ENCODE measurements at places on chromosomes 1 and 21. TPM values are rescaled to one million over a fixed set of nuclear protein-coding genes. Genes with fewer than 3 reads are reported as not detected.

DNA sequence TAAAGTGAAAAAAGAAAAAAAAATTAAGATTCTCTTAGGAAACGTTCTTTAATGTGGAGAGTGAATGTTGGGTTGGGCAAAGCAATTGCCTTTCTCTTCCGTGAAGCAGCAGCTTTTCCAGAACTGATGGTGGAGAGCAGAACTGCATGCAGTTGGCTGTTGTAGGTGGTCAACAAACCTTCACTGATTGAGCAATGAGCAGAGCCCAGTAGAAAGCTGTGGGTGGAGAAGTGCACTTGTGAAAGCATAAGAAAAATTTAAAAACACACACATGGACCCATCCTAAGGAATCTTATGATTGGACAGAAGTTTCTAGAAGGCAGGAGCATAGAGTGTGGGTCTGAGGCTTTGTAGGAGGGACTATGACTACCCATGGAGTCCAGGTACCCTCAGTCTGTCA is 4.5 kb downstream of the PRELP start:
- peak; percentile 39 for DNase-seq

- no peak for DNase-seq
These were observed 6.2 kb upstream of the CENPS start for GRCh38 chr1:10424034-10424433.

- no peak for DNase-seq
These were observed 157.3 kb downstream of the GALNT2 start for GRCh38 chr1:230224101-230224960.

The PLEKHA6 gene
- 1.5 TPM for total RNA-seq

The CACNA1S gene
- total RNA-seq: not detected

DNA sequence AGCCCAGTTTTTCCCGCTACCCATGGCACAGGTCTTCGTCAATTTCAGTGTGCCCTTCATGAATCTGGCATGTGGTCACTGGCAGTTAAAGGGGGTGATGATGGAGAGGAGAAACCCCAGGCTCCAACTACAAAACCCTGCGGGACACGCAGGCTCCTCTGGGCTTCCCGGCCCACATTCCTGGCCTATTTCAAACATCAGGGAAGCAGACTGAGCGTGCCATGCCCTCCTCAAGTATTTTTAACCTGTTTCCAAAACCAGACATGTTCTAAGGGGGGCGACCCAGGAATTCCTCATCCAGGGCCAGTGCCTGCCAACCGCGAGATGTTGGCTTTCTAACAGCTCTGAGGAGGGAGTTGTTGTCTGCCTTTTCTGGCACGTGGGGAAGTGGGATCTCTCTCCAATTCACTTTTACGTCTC is 85.1 kb downstream of the CAPZB start:
- DNase-seq: peak; percentile 71

The OLFML3 gene
- total RNA-seq: 26.7 TPM

The ACTA1 gene
- 16.2 TPM for total RNA-seq

DNA sequence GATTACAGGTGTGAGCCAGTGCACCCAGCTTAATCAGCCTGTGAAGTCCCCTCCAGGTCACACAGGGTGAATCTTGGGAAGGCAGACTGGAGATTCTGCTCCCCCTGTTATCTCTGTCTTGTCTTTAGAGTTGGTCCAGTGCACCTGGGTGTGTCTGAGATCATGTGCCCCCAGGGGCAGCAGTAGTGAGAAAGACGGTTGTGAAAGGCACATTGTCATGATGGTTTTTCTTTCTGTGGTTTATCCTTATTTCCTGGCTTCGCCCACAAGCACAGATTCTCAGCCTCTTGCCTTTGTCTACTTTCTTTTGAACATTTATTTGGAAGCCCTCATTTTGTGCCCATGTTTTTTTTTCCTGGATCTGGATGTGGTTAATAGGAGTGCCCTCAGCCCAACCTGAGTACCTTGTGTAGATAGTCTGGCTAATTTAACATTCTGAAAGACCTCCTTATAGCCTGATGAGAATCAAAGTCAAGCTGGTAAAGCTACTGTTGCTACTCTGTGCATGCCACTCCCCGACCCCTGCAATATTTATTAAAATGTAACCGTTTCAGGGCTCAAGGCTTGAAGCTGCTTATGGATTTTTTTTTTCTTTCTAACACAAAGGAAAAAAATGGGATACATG is 23.7 kb downstream of the UCK2 start:
- DNase-seq: peak; percentile 37

- DNase-seq: no peak
These were observed 11.0 kb downstream of the ETV3L start for GRCh38 chr1:157088607-157089006.

DNA sequence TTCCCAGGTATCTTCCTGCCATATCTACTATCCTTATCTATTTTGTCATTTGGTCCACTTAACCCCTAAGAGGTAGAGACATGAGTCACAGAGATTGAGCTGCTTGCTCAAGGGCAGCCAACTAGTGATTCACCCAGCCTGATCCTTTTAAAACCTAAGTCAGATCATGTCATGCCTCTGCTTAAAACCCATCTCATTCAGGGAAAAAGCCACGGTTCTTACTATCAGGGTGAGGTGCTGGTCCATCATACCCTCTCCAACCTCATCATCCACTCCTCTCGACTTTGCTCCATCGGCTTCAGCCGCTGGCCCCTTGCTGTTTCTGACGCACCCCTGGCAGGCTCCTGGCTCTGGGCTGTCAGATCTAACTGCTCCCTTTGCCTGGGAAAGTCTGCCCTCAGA is 14.4 kb upstream of the PPP1R15B start:
- peak; percentile 77 for DNase-seq

The OLIG2 gene
- total RNA-seq: 2.5 TPM

The FTCD gene
- total RNA-seq: 2.0 TPM

The FCGR3B gene
- total RNA-seq: not detected

The ANKRD65 gene
- total RNA-seq: not detected

The ITLN1 gene
- not detected for total RNA-seq

The DNAJC8 gene
- total RNA-seq: 91.3 TPM

The TSPAN1 gene
- 1.7 TPM for total RNA-seq

- no peak for DNase-seq
These were observed 97.8 kb downstream of the DUSP10 start for GRCh38 chr1:221644145-221644448.

DNA sequence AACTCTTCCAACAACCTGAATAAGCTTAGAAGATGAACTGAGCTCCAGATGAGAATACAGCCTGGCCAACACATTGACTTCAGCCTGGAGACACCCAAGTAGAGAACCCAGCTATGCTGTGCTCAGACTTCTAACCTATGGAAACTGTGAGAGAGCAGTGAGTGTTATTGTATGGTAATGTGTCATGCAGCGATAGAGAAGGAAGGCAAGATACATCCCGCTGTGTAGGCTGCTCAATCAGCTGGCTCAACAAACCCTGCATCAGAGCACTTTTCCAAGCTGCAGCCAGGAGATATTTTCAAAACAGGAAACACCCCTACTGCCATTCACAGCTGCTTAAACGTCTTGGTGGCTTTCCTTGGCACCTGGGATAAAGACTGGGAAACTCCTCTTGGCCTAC is 321.3 kb downstream of the SIPA1L2 start:
- DNase-seq: no peak

- no peak for DNase-seq
These were observed 198.6 kb upstream of the EDN2 start for GRCh38 chr1:41682845-41683625.

DNA sequence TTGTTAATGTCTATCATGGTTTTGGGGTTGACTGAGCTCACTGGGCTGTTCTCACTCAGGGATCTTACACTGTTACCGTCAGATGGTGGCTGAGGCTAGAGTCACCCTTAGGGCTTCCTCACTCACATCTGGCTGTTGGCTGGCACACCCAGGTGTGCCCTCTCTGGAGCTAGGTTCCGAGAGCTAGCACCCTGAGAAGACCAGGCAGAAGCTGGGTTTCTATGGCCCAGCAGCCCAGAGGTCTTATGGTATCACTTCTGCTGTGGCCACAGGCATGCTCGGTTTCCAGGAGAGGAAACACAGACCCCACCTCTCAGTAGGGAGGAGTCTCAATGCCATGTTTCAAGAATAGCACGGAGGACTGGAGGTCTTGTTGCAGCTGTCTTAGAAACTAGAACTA is 20.7 kb upstream of the KIF1B start:
- DNase-seq: no peak

The OR6N1 gene
- not detected for total RNA-seq

- DNase-seq: no peak
These were observed 280.1 kb upstream of the C1orf174 start for GRCh38 chr1:4179914-4180735.

- DNase-seq: no peak
These were observed 52.4 kb upstream of the SLC2A1 start for GRCh38 chr1:43011020-43011419.

GRCh38 chr1:52032785-52033131 is 852 bp downstream of the KTI12 start:
- DNase-seq: peak; percentile 57

The IGSF9 gene
- total RNA-seq: 2.1 TPM

GRCh38 chr1:82317671-82318070 is 516.9 kb downstream of the ADGRL2 start:
- DNase-seq: peak; percentile 41

GRCh38 chr1:14304381-14304865 is 294.1 kb upstream of the KAZN start:
- peak; percentile 95 for DNase-seq

DNA sequence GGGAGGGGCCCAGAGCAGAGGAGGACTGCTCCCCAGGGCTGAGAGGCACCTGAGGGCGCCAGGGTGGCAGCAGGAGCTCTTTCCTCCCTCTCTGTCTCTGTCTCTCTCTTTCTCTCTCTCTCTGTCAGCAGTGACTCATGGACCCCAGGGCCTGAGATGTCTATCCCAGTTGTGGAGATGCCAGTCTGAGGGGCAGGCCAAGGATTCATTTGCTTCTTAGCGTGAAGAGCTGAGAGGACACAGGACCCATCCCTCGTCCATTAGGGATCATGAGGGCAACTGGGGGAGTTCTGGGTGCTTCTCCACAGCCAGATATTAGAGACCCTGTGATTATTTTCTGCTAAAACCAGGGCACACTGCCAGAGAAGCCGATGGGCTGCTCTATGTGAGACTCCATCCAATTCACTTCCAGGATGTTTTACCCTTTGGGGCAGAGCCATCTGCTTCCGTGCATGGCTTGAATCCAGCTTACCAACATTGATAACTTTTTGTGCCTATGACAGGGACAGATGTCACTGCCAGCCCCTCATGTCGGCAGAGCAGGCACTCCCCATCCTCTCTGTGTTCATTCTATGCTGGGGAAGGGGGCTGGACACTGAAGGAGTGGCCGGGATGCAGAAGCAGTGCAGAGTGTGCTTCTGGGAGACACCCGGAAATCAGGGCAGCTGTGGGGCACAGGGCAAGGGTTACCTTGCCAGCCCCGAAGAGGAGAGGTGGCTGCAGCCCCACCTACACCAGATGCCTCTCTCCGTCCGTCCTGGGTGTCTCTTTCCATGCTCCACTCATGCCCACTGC is 4.1 kb upstream of the PCBP3 start:
- DNase-seq: no peak

DNA sequence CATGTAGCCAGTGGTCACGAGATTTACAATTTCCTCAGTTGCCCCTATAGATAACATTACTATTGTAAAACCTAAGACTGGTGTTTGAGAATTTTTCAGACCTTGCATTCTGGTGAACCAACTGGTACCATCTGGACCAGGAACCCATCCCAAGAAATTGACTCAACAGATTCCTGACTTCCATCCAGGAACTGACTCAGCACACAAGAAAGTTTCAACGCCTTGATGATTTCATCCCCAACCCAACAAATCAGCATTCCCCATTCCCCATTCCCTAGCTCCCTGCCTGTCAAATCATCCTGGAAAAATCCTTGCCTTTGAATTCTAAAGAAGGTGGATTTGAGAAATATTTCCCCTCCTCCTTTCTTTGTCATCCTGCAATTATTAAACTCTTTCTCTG is 529.8 kb upstream of the PRMT6 start:
- peak; percentile 95 for DNase-seq

DNA sequence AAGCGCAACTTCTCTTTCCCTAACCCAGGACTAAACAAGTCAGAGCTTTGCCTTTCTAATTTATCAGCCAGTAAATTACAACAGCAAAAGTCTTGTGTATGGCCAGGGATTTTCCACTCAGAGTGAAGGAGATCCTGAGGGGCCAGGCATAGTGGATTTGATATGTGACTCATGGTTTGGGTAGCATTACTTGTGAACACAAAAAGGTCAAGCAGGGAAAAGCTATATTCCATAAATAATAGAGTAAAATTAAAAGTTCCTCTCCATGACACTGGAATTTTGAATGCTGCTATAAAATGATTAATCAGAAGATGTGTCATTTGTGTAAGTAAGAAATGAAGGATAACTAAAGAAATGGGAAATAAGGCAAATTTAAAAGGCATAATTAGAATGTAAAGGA is 284.8 kb downstream of the HLX start:
- peak; percentile 55 for DNase-seq

- DNase-seq: no peak
These were observed 29.3 kb downstream of the PDE9A start for GRCh38 chr21:42682661-42683210.

DNA sequence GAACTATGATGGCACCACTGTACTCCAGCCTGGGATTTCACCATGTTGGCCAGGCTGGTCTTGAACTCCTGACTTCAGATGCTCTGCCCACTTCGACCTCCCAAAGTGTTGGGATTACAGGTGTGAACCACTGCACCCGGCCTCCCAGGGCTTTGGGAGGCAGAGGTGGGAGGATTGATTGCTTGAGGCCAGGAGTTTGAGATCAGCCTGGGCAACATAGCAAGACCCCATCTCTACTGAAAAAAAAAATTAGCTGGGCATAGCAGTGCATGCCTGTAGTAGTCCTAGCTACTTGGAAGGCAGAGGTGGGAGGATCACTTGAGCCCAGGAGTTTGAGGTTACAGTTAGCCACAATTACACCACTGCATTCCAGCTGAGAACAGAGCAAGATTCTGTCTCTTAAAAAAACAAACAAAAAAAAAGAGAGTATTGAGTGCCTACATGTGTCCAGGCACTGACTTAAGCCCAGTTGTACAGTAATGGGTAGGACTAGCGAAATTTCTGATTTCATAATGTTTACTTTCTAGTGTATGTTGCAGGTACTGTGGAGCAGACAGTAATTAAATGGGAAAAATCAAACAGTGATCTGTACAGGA is 4.2 kb downstream of the MANEAL start:
- DNase-seq: peak; percentile 69

DNA sequence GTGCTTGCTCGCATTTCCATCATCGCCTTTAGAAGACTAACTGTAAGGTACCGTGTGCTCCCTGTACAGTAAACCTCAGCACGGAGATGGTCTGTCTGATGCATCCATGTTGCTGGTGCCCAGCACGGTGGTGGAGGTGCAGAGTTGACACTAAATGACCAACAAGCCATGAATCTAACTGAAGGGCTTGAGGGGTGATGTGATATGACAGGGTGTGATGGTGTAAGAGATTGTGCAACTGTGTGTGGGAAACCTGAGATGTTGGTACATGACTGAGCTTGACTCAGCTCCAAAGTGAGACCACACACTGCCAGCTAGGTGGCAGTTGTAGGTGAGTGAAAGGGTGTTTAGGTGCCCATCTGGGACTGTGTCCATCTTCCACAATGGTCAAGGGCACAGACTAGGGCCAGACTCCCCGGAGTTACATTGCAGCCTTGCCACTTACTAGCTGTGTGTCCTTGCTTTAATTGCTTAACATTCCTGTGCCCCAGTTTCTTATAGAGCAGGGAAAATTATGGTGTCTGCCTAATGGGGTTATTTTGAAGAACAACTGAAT is 21.4 kb downstream of the SLC2A1 start:
- peak; percentile 59 for DNase-seq

The OR2T35 gene
- not detected for total RNA-seq

GRCh38 chr1:8701794-8702471 is 115.5 kb downstream of the RERE start:
- no peak for DNase-seq

The SPATA21 gene
- total RNA-seq: not detected

The HSD3B2 gene
- not detected for total RNA-seq
